ENCODE measurements at places on chromosomes 1 and 21.

DNA sequence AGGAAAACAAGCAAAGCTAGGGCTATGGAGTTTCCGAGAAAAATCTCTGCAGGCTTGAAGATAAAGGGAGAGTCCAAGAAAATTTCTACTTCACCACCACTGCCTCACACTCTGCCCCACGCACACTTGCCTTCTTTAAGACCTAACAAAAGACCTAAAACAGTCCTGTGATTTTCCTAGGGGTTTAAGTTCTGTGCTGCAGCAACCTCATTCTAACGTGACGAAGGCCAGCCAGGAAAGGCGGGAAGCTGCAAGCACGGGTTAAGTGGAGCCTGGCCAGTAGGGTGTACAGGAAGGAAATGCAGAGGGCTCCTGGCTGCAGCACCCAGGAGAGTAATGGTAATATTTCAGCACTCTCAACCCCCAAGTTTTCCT, 1.5 kb downstream of the SPATA6 start:
- DNase-seq: no peak

DNA sequence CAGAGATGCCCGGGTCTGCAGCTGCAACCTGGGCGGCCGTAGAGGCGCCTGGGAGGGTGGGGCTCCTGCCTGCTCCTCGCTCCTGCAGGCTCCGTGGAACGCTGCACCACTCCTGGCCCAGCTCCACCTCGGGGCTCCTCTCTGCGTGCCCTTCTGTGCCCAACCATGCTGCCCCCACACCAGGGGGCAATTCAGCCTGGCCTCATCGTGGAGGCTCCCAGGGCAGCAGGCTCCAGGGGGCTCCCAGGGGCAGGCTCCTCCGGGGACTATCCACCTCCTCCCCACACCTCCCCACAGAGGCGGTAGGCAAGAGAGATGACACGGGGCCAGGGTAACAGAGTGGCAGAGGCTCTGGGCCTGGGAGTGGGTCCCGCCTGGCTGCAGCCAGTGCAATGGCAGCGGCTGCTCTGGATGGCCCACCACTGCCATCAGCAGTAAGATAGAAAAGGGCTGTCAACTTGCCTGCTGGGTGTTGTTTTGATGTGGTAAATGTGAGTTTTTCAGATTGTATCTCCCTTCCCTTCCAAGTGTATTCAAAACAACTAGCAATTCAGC, 22.4 kb upstream of the LRRC8C start:
- DNase-seq: no peak

DNA sequence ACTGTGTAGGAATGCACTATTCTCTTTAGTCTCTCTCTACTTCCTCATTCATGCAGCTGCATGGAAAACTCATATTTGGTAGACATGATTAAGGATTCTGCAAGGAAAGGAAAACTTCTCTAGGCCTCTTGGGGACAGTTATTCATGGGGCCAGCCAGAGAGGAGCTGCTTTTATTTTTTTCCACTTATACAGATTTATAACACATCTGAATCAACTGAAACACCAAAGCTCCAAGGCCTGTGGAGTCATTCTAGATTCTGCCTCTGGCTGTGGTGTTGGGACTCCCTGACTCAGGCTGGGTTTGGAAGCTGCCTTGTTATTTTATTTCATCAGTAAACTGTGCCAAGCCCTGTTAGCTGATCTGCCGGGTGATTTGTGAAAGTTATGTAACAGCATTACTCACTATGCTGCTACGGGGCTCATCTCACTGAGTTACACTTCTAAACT, 83.9 kb upstream of the EDEM3 start:
- DNase-seq: peak; percentile 79

- DNase-seq: no peak
Observed at GRCh38 chr1:10665930-10666850, 130.3 kb downstream of the CASZ1 start.

- no peak for DNase-seq
Observed at GRCh38 chr1:234743791-234744611, 134.0 kb upstream of the IRF2BP2 start.

DNA sequence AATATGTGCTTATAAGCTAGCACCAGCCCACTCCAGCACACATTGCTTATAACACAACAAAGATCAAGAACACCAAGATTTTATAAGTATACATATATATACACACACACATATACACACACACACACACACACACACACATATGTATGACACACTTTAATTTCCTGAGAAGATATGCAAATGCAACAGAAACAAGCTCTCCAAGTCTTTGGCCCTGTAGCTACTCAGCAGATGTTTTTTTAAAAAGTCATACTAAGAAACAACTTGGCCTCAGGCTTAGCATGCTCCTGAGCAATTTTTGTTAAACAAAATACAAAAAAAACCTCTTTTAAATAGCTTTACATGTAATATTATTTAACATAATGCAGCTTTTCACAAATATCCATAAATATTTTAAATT, 11.1 kb downstream of the TNFSF18 start:
- no peak for DNase-seq

- no peak for DNase-seq
Observed at GRCh38 chr1:94936861-94937620, 10.1 kb upstream of the CNN3 start.

DNA sequence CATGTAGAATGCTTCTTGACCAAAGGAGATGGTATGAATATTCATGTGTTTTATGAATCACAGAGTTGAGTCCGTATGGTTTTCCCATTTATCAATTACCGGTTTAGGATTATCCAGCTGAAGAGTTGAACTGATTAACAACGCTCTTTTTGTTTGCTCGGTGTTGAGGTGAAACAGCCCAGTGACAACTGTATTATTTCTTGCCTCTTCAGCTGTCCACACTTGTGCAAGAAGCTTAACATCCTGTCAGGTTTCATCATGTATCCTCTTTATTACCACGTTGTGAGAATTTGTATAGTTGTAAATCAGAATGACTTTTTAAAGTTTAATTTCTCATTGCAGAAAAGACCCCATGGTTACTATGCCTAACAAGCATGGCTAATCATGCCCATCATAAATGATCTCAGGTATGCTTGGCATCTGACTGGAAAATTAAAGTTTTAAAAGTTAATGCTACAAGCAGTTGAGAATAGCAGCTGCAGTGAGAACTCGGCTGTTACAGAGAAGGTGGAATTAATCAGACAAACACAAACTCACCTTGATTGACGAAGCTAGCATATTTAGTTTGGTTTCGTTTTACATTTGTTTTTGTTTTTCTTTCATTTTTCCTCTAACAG, 563.2 kb upstream of the ADGRL2 start:
- DNase-seq: no peak

- DNase-seq: no peak
Observed at GRCh38 chr21:42234464-42235241, 15.7 kb downstream of the ABCG1 start.

DNA sequence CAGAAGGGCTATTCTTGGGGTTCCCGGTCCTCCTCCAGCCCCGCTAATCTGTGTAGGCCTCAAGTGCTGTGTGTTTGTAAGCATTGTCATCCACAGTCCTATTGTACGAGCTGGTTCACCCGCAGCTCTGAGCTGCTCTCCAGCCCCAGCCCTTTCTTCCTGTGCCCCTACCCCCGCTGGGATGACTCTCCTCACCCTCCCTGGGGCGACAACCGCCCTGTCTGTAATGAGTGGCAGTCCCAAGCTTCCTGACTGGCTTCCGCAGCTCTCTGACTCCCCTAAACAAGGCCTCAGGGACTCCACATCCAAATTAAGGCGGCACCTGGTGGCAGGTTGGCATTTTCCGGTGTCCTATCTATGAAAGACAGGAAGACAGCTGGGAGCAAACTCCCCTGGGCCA, 45.8 kb downstream of the TFF3 start:
- DNase-seq: no peak

DNA sequence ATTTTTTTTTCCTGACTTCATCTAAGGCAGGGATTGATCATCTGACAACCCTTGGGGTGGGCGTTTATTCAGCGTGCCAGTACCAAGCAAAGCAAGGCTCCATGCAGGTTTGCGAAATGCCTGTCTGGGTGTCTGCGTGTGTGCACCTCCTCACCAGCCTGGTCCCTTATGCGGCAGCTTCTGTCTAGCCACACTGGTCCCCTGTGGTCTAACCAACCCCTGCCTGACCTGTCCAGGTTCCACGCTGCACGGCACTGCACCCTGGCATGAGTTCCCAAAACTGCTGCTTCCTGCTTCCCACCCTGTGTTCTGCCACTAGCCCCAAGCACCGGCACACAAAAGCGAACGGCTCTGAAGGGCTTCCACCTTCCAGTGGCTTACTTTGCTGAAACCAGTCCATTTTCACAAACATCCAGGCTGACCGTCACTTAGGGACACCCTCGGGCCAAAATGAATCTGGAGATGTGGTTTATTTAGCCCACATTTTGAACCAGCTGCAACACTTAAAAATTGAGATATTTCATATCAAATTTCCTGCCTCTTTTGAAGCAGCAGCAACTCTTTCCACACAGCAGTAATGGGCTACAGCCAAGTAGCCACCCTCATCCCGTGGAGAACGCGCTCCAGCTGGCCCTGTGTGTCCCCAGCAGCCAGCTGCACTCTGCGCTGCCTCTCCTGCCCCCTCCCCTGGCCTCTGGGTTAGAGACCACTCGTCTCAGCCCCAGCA, 55.7 kb downstream of the HLCS start:
- peak; percentile 45 for DNase-seq

- DNase-seq: no peak
Observed at GRCh38 chr1:92480200-92480812, 6.4 kb downstream of the GFI1 start.

DNA sequence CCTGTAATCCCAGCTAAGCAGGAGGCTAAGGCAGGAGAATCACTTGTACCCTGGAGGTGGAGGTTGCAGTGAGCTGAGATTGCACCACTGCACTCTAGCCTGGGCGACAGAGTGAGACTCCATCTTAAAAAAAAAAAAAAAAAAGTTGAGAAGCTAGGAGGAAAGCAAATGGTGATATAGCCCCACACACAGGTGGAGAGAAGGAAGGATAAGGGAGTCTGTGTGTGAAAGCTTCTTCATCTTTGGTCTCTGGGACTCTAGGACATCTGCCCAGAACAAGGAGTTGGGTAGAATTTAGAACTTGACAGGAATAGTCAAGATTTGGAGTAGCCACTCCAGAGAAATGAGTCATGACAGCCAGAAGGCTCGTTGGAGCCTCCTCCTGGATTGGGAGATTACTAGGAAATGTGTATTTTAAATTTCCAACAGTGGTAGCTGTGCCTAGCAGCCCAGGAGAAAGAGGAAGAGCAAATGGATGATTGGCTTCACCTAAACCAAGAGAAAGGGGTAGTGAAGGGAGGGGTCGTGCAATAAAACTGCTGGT, 19.9 kb downstream of the NPL start:
- DNase-seq: no peak

- DNase-seq: no peak
Observed at GRCh38 chr1:189563784-189564183, 913.9 kb downstream of the BRINP3 start.

GRCh38 chr1:201191653-201192260, 1.1 kb downstream of the IGFN1 start:
- DNase-seq: peak; percentile 27
